H9 (cell line): ENCODE measurements at places on chromosomes 1 and 21. TPM values are rescaled to one million over a fixed set of nuclear protein-coding genes. Genes with fewer than 3 reads are reported as not detected.
A peak's percentile ranks its signal among the peaks of the same experiment; 100 is the strongest.

DNA sequence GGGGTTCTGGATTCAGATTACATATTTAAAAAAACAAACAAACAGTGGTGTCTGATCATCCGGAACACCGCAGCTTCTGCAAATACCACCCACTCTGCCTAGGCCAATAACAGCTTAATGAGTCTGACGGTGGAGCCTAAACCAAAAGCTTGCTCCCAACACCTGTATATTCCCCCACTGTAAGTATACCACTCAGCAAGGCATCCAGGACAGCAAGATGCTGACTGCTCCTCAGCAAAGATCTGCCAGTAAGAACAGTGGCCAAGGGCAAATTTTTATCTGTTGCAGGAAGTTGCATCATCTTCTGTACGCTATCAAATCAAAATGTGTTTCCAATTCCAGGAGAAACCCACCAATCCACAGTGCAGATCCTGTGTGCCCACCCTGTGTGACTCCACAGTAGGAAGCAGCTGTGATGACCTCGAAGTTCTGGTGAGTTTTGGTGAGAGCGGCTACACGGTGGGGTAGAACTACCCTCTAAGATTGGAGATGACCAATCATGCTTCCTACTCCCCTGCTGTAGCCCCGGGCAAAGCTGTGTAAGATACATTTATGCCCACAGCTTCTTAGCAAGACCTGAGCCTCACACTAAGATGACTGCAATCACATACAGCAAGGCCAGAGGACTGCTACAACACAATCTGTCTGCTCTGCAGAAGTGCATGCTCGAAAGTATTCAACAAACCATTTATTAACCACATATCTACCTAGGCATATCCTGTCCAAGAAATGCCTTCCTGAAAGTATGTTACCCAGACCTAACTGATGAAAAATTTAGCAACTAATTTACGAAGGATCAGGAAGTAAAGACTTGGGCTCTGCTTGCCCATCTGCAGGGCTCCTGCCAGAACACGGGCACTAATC lies 30.5 kb downstream of the SIPA1L2 start:
- no peak for DNase-seq
- H3K36me3 ChIP-seq, result no peaks in the 10 kb centered on the region
- H3K27me3 ChIP-seq, result no peaks in the 10 kb centered on the region
- no peak overlapping the region for H3K4me3 ChIP-seq
- H3K27ac ChIP-seq, result no peak overlapping the region

Gene DMAP1
- 54.7 and 55.3 TPM in 2 replicates for total RNA-seq

Gene ARV1
- 8.0 and 8.4 TPM in 2 replicates for total RNA-seq

GRCh38 chr21:14959343-14959742 lies 105.5 kb downstream of the NRIP1 start:
- no peak overlapping the region for H3K4me3 ChIP-seq
- H3K36me3 ChIP-seq, result no peaks in the 10 kb centered on the region
- no peaks in the 10 kb centered on the region for H3K27me3 ChIP-seq
- no peak for DNase-seq
- H3K27ac ChIP-seq, result no peak overlapping the region
- H3K4me1 ChIP-seq, result no peaks in the 10 kb centered on the region

- H3K36me3 ChIP-seq, result peaks cover 28% of the 10 kb centered on the region
- H3K27ac ChIP-seq, result no peak overlapping the region
- H3K27me3 ChIP-seq, result no peaks in the 10 kb centered on the region
- H3K4me3 ChIP-seq, result no peak overlapping the region
Measured at GRCh38 chr1:75731881-75732280, 7.4 kb downstream of the ACADM start.

GRCh38 chr1:34356853-34357252 lies 180.1 kb downstream of the C1orf94 start:
- no peak overlapping the region for H3K4me3 ChIP-seq
- no peaks in the 10 kb centered on the region for H3K4me1 ChIP-seq
- no peaks in the 10 kb centered on the region for H3K27me3 ChIP-seq
- no peak overlapping the region for H3K27ac ChIP-seq
- DNase-seq, result no peak

Gene CD52
- 3.8 and 4.1 TPM in 2 replicates for total RNA-seq

Gene GTF2B
- 23.2 TPM in 2 replicates for total RNA-seq

Gene SPRR5
- not detected in 2 replicates for total RNA-seq

DNA sequence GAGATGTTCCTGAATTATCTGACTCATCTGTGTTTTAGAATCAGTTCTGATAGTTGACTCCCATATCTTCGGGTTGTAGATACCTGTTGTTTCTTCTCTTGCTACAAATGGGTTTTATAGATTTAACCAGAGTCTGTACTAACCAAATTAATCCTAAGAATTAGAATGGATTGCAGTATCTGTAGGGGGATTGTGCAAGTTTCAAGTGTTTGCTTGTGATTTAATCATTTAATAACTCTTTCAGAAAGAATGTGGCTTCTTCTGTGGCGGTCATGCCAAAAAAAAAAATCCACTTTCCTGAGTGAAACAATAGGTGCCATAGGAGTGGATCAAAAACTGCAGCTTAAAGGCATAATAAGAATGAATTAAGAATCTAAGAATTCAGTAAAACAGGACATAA lies 9.4 kb downstream of the IPO9 start:
- H3K4me3 ChIP-seq, result no peak overlapping the region
- DNase-seq, result no peak
- peaks cover 6% of the 10 kb centered on the region; the same call in 1 of the 2 replicates for H3K4me1 ChIP-seq
- no peak overlapping the region for H3K27ac ChIP-seq
- no peaks in the 10 kb centered on the region for H3K27me3 ChIP-seq

- no peak for DNase-seq
- no peak overlapping the region for H3K4me3 ChIP-seq
- H3K27me3 ChIP-seq, result no peaks in the 10 kb centered on the region
Measured at GRCh38 chr1:35657851-35658250, 16.5 kb upstream of the PSMB2 start.

Gene NTNG1
- total RNA-seq, result 1.0 and 1.5 TPM in 2 replicates

- H3K27ac ChIP-seq, result no peak overlapping the region
- H3K36me3 ChIP-seq, result peaks cover 8% of the 10 kb centered on the region; the same call in 2 of the 3 replicates
- H3K4me3 ChIP-seq, result no peak overlapping the region
- H3K4me1 ChIP-seq, result no peaks in the 10 kb centered on the region
- DNase-seq, result no peak
Measured at GRCh38 chr1:11169202-11169601, 20.0 kb upstream of the ANGPTL7 start.

DNA sequence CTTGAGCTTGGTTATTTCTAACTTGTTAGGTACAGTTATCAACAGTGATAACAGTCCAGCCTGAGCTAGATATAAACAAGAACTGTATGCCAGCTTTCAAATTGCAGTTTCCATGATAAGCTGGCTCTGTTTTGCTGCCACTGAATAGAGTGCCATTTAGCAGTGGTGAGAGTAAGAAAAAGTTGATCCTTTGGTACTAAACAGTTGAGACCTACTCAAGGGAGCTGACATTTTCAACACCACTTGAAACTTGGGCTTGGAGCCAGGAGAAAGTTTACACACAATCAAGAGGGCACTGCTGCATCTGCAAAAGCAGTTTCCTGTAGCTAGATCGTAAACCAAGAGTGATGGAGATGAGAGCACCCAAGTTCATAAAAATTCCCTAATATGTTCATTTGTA lies 131.3 kb downstream of the RGS7 start:
- no peaks in the 10 kb centered on the region for H3K36me3 ChIP-seq
- DNase-seq, result no peak
- H3K27me3 ChIP-seq, result no peaks in the 10 kb centered on the region
- H3K4me3 ChIP-seq, result no peak overlapping the region

DNA sequence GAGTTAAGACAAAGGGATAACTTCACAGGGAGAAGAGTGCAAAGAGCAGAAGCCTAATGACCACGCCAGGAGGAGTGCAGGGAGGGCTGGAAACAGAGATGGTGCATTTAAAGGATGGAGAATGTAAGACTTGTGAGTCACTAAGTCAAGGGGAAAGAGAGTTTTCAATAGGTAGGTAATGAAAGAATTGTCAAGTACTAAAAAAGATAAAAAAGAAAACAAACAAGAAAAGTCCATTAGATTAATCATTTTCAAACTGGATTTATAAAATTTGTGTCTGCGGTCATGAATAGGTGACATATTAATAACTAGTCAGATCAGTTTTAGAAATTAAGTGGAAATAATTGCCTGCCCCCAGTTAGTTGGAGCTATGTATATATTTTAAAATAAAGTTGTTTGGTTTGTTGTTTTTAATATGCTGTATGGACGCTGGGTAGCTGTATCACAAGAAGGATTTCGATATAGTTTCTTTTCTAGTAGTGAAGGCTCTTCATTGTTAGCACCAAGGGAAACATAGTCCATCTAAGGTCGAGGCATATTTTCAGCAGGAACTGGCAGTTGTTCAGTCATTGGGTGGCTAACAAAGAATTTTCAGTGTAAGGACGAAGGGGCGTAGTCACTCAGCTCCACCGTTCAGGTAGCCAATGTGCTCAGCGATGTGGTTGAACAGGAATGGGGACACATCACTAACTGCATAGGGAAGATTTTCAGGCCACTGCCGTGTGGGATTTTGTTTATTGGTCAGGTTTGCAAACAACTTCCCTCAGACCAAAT lies 203.0 kb downstream of the TGFB2 start:
- H3K27me3 ChIP-seq, result no peaks in the 10 kb centered on the region
- no peak overlapping the region for H3K27ac ChIP-seq
- no peak overlapping the region for H3K4me3 ChIP-seq
- no peak for DNase-seq

Gene PDZK1
- total RNA-seq, result not detected in 2 replicates

DNA sequence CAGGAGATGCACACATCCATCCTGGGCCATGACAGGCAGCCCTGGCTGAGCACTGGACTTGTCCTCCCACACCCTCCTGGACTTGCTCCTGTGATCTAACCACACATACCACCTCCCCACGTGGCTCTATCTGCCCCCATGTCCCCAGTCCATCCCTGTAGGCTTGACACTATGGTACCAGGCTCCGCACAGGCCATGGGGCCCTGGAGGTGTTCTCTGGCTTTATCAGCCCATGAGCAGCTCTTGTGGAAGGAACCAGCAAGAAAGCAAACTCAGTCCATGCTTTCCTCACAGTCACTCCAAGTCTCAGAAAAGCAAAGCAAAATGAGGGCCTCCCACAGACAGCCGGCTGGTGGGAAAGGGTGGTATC lies 61.6 kb downstream of the CD46 start:
- 0 out of 2 replicates have a peak, but pooled peaks cover 4% of the 10 kb centered on the region for H3K36me3 ChIP-seq
- no peak overlapping the region for H3K27ac ChIP-seq
- no peak for DNase-seq
- H3K27me3 ChIP-seq, result no peaks in the 10 kb centered on the region
- H3K4me1 ChIP-seq, result no peaks in the 10 kb centered on the region

Gene CHD5
- total RNA-seq, result 0.99 and 1.6 TPM in 2 replicates

Gene CFAP74
- 0.28 and 0.44 TPM in 2 replicates for total RNA-seq

- DNase-seq, result no peak
- H3K4me1 ChIP-seq, result no peaks in the 10 kb centered on the region
- H3K27ac ChIP-seq, result no peak overlapping the region
- no peaks in the 10 kb centered on the region for H3K36me3 ChIP-seq
- peaks cover 4% of the 10 kb centered on the region; the same call in 1 of the 2 replicates for H3K27me3 ChIP-seq
- H3K4me3 ChIP-seq, result no peak overlapping the region; the same call in 2 of the 3 replicates
Measured at GRCh38 chr1:910881-911721, 12.6 kb upstream of the SAMD11 start.

- no peak overlapping the region for H3K27ac ChIP-seq
- peaks cover 2% of the 10 kb centered on the region; the same call in 1 of the 2 replicates for H3K4me1 ChIP-seq
- no peak for DNase-seq
- no peaks in the 10 kb centered on the region for H3K36me3 ChIP-seq
Measured at GRCh38 chr1:114353262-114353661, 157.7 kb downstream of the TRIM33 start.

Gene FCER1G
- 0.44 and 0.90 TPM in 2 replicates for total RNA-seq

DNA sequence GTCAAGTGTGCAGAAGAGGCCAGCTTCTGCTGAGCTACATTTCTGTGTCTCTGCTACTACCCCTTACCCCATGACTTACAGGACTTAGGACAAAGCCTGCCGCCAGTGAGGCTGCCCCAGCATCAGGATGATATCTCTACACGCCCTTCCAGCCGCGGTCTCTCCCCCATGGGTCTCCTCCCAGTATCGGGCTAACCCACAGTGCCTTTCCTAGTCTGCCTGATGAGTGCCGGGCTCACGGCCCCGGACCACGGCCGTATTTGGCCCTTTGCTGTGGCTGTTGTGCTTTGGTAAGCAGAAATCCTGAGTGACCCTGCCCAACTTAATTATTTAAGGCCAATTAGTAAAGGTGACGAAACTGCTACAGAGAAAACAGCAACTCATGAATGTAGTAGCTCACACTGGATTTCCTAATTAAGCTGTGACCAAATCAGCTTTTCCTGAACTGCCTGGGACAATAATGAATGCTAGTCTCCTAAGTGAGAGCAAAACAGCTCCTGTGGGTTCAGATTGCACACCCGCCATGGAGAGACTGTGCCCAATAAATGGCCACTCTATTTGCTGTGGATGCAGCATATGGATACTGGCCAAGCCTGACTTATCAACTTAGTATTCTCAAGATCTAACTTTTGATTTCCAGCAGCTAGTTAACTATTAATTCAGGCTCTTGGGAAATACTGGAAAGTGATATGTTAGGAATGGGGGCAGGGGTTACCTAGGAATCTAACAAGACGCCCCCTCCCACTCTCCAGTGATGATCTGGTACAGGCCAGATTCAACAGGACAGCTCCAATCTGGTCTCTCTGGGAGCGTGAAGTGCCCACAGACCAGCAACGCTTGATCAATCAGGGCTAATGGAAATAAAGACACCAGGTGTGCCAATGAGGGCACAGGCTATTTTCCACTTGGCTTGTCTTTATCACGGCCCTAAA lies 123.3 kb upstream of the IFFO2 start:
- H3K4me1 ChIP-seq, result no peaks in the 10 kb centered on the region
- no peak for DNase-seq
- H3K27me3 ChIP-seq, result no peaks in the 10 kb centered on the region
- H3K36me3 ChIP-seq, result peaks cover 98% of the 10 kb centered on the region
- H3K27ac ChIP-seq, result no peak overlapping the region
- no peak overlapping the region for H3K4me3 ChIP-seq

DNA sequence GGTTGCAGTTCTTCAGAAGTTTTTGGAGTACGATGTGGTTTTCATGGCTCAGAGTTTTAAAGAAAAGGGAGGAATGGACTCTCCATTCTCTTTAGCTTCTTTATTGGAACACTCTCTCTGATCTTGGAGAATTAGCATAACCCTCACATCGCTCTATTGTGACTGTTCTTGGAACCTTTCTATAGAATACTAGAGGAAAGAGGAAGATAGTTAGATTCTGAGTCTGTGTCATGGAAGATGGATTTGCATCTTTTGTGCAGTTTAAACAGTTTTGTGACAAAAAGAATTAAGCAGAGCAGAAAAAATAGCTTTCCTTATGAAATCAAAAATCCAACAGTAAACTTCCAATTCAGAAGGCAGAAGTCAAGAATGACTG lies 61.0 kb downstream of the KCNJ6 start:
- H3K4me3 ChIP-seq, result no peak overlapping the region
- DNase-seq, result no peak
- no peak overlapping the region for H3K27ac ChIP-seq
- H3K36me3 ChIP-seq, result no peaks in the 10 kb centered on the region
- H3K4me1 ChIP-seq, result no peaks in the 10 kb centered on the region

Gene HRNR
- total RNA-seq, result not detected in 2 replicates

GRCh38 chr1:88499671-88500070 lies 184.4 kb upstream of the PKN2 start:
- H3K27me3 ChIP-seq, result no peaks in the 10 kb centered on the region
- H3K27ac ChIP-seq, result no peak overlapping the region
- H3K36me3 ChIP-seq, result no peaks in the 10 kb centered on the region
- H3K4me1 ChIP-seq, result no peaks in the 10 kb centered on the region

Gene OR2T35
- total RNA-seq, result not detected in 2 replicates

- H3K4me1 ChIP-seq, result no peaks in the 10 kb centered on the region
- no peak overlapping the region for H3K27ac ChIP-seq
- no peaks in the 10 kb centered on the region; the same call in 1 of the 2 replicates for H3K36me3 ChIP-seq
- peak overlapping the region; percentile 70 for H3K4me3 ChIP-seq
- H3K27me3 ChIP-seq, result no peaks in the 10 kb centered on the region; the same call in 1 of the 2 replicates
- DNase-seq, result no peak
Measured at GRCh38 chr1:25615563-25616094, 962 bp upstream of the MAN1C1 start.
